ENCODE measurements at places on chromosomes 1 and 21.

DNA sequence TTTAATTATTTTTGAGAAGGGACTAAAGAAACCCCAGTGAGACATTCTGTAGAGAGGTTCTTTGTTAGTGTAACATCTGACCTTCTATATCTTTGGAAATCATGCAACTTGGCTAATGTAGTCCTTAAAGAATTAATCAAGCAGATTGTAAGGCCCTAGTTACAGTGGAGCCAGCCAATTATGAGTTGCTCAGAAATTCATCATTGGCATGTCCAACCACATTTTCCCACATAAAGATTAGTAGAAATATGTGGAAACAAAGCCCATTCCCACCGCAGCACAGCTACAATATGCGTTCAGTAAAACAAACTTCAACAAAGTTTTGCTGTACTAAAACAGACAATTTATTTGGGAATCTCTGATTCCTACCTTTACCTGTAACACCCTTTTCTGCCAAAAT lies 27.8 kb downstream of the WNT2B start:
- DNase-seq: no peak

- DNase-seq: no peak
These were observed 178.9 kb upstream of the GREM2 start for GRCh38 chr1:240790856-240791255.

- DNase-seq: peak; percentile 23
These were observed 42.4 kb downstream of the GLUL start for GRCh38 chr1:182348961-182349747.

DNA sequence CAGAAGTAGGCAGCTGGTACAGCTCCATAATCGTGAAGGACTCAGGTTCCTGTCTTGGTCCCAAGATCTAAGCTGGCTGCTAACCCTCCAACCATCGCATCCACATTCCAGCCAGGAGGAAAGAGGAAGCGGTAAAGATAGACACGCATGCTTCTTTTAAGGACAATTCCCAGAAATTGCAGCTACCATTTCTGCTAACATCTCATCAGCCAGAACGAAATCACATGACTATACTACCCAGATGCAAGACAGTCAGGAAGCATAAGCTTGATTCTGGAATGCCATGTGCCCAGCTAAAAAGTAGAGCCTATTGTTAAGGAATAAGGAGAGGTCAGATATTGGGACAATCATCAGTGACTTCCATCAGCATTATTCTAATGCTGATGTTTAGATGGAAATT lies 110.4 kb downstream of the EPHB2 start:
- DNase-seq: no peak

DNA sequence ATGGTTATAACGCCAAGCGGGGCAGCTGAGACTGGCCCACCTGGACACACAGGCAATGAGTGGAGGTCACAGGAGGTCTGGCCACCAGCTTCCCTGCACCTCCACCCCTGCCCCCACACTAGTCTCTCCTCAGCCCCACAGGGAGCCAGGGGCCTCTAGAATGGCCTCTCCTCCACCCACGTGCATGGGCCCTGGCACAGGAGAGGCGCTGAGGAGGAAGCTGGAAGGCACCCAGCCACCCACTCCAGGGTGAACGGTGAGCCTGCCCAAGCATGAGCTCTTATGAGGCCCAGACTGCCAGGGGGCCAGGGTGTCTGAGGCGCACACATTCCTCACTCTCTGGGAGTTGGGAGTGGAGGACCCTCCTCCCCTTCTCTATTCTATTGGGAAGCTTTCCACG lies 22.2 kb downstream of the LRP8 start:
- DNase-seq: no peak

GRCh38 chr1:88800382-88801051 lies 90.8 kb downstream of the GTF2B start:
- DNase-seq: peak; percentile 51
